ENCODE measurements at places on chromosomes 12 and 14. TPM values are rescaled to one million over a fixed set of nuclear protein-coding genes. Genes with fewer than 3 reads are reported as not detected.

GRCh38 chr12:16258963-16259362, 18.5 kb downstream of the SLC15A5 start:
- no peak for DNase-seq

- no peak for DNase-seq
Measured at GRCh38 chr12:50568338-50569091, 63.7 kb downstream of the DIP2B start.

- DNase-seq, result peak; percentile 92
Measured at GRCh38 chr12:49741882-49742620, 694 bp downstream of the TMBIM6 start.

DNA sequence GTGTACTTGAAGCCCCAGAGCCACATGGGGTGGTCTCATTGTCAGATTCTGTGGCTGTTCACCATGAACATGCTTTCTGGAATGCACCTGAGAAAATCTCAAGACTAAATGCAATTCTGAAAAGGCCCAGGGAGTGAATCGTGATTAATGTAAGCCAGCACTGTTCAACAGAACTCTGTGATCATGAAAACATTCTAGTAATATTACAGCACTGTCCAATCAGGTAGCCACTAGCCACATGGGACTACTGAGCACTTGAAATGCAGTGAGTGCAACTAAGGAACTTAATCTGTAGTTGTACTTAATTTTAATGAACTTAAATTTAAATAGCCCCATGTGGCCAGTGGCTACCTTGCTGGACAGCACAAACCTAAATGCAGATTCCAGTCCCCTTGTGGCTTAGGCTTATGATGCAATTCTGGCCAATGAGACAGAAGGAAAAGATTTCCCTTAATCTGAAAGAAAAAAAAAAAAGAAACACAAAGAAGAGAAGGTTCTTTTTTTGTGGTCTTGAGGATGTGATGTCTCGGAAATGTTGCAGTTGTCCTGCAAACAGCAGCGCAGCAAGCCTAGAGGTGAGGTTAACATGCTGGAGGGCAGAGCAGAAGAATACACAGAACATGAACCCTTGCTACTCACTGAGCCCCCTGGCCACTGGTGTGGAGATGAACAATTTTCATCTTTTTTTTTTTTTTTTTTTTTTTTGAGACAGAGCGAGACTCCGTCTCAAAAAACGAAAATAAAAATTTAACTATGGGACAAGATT, 48.2 kb downstream of the SPPL3 start:
- no peak for DNase-seq

GRCh38 chr12:52389313-52390207, 4.1 kb upstream of the KRT84 start:
- DNase-seq, result peak; percentile 75

- no peak for DNase-seq
Measured at GRCh38 chr14:89206389-89207031, 210.5 kb downstream of the FOXN3 start.

SLC7A7 gene
- 0.79 TPM for total RNA-seq

KIAA0586 gene
- total RNA-seq, result 8.7 TPM

TMCC3 gene
- 8.8 TPM for total RNA-seq

Measured in bronchial epithelial cell (primary cell).